ENCODE measurements at places on chromosomes 5 and 9.

DNA sequence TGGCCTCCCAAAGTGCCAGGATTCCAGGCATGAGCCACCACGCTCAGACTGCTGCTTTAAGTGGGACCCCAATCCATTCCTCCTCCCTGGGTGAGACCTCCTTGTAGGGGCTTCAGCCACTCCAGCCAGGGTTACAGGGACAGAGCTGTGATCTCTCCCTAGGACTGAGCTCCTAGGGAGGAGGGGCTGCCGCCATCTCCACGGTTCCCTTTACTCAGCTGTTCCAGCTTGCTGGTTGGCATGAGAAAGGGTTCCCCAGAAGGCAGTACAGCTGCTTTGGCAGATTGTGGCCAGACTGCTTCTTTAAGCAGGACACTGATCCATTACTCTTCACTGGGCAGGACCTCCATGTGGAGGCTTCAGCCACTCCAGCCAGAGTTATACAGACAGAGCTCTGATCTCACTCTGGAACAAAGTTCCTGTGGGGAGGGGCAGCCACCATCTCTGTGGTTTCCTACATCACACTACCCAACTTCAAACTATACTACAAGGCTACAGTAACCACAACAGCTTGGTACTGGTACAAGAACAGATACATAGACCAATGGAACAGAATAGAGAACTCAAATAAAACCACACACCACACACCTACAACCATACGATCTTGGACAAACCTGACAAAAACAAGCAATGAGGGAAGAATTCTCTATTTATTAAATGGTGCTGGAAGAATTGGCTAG is 7.2 kb downstream of the INSL6 start:
- DNase-seq: no peak

DNA sequence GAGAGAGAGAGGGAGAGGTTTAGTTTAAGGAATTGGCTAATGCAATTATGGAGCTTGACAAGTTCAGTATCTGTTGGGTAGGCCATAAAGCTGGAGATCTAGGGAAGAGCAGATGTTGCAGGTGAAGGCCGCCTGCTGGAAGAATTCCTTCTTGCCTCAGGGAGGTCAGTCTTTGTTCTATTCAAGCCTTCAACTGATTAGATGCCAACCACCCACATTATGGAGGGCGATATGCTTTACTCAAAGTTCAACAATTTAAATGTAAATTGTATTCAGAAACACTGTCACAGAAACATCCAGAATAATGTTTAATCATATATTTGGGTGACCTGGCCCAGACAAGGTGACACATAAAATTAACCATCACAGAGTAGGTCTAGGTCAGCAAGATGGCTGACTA is 51.7 kb upstream of the SSBP2 start:
- DNase-seq: no peak

- no peak for DNase-seq
Observed at GRCh38 chr5:129652349-129653056, 95.4 kb upstream of the MINAR2 start.

DNA sequence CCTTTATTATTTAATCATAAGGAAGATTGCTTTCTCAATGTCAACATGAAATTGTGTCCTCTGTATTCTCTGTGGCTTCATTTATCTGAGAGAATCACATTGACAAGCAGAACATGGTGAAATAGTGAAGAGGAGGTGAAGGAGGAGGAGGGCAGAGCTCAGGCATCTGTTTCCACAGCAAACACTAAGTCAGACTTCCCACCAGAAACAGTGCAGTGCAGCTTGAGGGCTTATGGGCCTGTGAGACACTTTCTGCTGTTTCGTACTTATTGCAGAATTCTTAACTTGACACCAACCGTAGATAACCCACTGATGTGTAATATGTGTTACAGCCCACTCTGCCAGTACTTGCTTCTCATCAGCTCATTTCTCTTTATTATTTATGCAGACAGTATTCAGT is 386.3 kb downstream of the DIRAS2 start:
- no peak for DNase-seq

Measured in BJ (cell line).